ENCODE measurements at places on chromosomes 1 and 21.

DNA sequence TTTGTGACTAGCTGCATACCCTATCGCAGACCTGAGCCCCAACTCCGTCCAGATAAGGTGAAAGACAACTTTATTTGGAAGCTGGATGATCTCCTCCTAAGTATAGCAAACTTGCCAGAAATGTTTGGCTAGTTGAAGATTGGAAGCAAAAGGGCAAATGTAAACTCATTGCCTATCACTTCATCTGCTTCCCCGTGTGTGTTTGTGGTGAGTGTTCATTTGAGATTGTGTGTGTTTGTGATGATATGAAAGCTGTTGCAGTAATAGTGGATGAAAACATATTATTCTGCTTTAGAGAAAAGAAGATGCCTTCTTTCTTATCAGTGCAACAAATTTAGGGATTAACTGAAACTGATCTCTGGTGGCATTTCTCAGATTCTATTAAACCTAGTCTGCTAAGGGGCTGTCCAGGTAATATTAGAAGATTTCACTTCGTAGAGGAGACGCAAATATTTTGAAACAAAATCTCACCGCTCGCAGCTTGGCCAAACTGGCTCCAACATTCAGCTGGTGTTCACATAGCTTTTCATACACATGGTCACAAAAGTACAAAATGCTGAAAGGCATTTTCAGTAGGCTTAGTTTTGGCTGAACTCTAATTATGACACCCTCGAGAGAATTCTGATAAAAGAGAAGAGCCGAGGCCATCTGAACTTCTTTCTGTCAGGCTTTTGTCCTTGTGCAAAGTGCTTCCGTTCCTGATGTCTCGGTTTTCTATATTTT is 1.1 kb downstream of the TBX19 start:
- DNase-seq = no peak

- DNase-seq = no peak
Measured at GRCh38 chr1:110091791-110092190, 20.5 kb upstream of the UBL4B start.

GRCh38 chr1:232306269-232306961 is 323.5 kb downstream of the SIPA1L2 start:
- no peak for DNase-seq

DNA sequence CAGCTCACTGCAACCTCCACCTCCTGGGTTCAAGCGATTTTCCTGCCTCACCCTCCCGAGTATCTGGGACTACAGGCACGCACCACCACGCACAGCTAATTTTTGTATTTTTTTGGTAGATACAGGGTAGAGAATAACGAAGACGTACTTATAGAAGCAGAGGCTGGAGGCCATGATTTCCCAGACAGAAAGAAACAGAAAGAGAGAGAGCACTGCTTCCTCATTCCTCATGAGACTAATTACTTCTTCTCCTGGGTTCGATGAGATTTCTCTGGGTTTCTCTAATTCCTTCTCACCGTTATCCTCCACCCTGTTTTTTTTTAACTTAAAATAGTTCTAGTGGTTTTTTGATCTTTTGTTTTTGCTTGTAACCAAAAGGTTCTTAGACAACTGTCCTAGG is 23.4 kb upstream of the PTP4A2 start:
- no peak for DNase-seq

DNA sequence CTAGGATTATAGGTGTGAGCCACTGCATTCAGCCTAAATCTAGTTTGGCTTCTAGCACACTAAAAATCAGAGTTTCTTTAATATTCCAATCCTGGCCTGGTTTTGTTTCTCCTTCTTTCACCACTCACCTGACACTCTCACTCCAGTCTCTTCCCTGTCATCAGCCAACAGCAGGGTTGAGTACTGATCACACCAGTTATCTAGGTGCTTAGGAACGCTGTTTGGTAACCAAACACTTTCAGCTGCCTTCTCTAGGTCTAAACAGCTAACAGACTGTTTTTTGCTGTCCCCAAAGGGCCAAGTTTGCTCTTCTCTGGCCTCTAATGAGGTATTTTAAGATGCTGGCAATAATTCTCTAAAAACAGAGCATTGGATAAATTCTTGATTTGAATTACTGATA is 17.7 kb upstream of the FRRS1 start:
- no peak for DNase-seq

- no peak for DNase-seq
Measured at GRCh38 chr1:164660775-164661174, 101.8 kb downstream of the PBX1 start.

GRCh38 chr1:245091818-245092637 is 62.8 kb upstream of the KIF26B start:
- no peak for DNase-seq

GRCh38 chr1:227947676-227948492 is at the start of gene WNT9A:
TSS of gene WNT9A (minus strand) at chr1:227947932. CDS start at chr1:227947887, 45 bp downstream.
- DNase-seq = no peak

GRCh38 chr1:220457957-220458609 is 69.9 kb upstream of the MARK1 start:
- no peak for DNase-seq

DNA sequence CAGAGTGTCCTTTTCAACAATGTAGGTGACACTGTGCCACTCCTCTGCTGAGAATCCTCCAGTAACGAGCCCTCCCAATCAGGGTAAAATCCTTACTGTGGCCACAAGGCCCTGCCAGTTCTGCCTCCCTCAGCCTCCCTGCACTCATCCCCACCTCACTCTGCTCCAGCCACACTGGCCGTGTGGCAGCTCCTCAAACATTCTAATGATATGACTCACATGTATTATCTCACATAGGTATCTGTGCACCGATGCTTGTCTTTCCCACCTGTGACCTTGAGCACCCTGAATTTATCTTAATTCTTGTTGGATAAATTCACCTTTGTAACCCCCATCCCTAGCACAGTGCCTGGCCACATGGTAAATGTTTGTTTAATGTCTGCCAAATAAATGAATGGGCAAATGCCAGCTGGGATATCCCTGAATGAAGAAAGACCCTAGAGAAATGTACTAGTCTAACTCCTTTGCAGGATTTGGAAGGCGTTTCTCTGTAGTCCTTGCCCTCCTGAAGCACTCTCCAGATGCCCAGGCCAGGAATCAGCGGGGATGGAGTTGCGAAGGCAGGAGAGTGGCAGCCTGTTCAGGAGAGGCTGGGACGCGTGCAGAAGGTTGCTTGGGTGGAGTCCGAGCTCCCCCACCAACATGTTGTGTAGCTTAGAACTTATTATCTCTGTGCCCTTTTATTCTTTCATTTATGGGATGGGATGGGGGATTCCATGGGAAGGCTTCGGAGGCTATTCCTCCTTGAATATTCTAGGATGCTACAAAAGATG is 106.0 kb downstream of the TMEM53 start:
- no peak for DNase-seq

GRCh38 chr1:98068016-98068415 is 147.2 kb upstream of the DPYD start:
- DNase-seq = no peak

- no peak for DNase-seq
Measured at GRCh38 chr1:3198371-3199271, 129.6 kb downstream of the PRDM16 start.

DNA sequence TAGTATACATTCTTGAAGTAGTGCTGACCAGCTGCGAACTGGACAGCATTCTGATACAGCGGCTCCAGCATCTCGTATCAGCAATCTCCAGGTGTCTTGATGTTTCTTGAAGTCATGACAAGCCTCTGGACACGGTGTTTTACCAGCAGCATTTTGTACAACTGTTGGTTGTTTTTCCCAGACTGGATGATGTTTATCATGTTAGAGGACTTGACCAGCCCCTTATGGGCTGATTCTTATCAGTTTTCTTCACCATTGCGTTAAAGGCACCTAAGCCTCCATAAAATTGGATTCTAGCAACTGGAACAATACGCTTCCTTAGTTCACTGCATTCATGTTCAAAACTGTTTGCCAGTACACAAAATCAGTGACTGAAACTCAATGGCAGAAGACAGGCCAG is 29.1 kb downstream of the CACHD1 start:
- no peak for DNase-seq

- no peak for DNase-seq
Measured at GRCh38 chr21:15755125-15755524, 25.3 kb downstream of the USP25 start.

GRCh38 chr1:245168906-245169305 is 14.1 kb downstream of the KIF26B start:
- no peak for DNase-seq

All from thymus (tissue), 14 donors.